ENCODE measurements at places on chromosomes 11 and 22.

DNA sequence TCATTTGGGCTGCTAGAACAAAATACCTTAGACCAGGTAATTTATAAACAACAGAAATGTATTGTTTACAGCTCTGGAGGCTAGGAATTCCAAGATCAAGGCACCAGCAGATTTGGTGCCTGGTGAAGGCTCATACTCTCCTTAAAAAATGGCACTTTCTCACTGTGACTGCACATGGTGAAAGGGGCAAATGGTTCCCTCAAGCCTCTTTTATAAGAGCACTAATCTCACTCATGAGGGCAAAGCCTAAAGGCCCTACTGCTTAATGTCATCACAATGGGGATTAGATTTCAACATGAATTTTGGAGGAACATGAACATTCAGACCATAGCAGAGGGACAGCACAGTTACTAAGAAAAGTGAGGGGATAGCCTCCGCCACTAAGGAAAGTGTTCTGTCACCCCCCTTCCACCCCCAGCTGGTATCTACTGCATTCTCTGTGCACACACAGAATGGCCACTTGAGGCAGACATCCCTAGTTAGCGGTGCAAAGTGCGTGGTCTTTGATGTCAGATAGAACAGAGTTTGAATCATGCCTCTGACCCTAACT, 47.2 kb upstream of the CEP295 start:
- DNase-seq = no peak

- DNase-seq = peak; percentile 50
These were observed 116.1 kb downstream of the UVRAG start for GRCh38 chr11:75931124-75931523.

GRCh38 chr22:39374191-39374590, 24.4 kb downstream of the SYNGR1 start:
- DNase-seq = no peak

- DNase-seq = no peak
These were observed 145.8 kb downstream of the APOL5 start for GRCh38 chr22:35863432-35863831.

DNA sequence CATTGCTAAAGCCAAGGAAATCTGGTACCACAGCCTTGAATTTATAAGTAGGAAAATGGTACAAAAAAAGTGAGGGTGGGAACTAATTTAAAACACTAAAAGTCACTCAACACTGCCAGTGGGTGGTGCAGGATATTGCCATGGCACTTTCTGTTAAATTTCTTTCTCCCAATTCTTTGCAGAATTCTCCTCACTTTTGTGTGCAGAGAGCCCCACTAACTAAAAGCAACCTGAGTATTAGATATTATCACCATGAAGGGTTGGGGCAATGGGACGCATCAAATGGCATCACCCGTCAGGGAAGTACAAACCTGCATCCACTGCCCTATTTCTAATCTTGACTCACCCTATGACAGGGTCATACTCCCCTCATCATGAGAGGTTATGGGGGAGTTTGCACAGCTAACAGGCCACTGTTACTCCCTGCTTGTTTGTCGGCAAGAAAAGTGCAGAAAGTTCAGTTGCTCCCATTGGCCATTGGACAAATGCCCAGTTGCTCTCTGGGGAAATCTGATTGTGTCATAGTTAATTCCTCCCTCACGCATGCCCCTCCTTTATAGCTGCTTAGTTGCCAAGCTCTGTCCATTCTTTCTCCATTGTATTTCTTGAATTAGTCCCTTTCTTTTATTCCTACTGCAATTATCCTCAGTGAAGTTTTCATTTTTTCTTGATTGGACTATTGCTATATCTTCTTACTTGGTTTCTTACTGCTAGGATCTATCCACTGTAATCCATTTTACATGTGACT, 93.8 kb upstream of the BLID start:
- DNase-seq = peak; percentile 95

GRCh38 chr22:41023299-41023623, 69.1 kb upstream of the EP300 start:
- no peak for DNase-seq

- DNase-seq = no peak
These were observed 54.4 kb downstream of the SLC35F2 start for GRCh38 chr11:107804211-107804610.

Measured in choroid plexus epithelial cell (primary cell).